ENCODE measurements at places on chromosomes 13 and 19.

DNA sequence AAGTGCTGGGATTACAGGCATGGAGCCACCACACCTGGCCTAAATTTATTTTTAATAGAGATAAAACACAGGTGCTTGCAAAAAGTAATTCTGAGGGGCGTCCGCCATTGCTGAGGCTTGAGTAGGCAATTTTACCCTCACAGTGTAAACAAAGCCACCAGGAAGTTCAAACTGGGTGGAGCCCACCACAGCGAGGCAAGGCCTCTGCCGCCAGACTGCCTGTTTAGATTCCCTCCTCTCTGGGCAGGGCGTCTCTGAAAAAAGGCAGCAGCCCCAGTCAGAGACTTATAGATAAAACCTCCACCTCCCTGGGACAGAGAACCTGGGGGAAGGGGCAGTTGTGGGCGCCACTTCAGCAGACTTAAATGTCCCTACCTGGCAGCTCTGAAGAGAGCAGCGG is 50.7 kb downstream of the B3GLCT start:
- DNase-seq: no peak

GRCh38 chr19:35109395-35110112 is 6.1 kb upstream of the FXYD3 start:
- peak; percentile 28 for DNase-seq

- no peak for DNase-seq
These were observed 163.1 kb upstream of the MIR17HG start for GRCh38 chr13:91184244-91184926.

- no peak for DNase-seq
These were observed 197.2 kb downstream of the NUFIP1 start for GRCh38 chr13:44792096-44792495.

- no peak for DNase-seq
These were observed 727 bp downstream of the CD37 start for GRCh38 chr19:49335784-49336481.

DNA sequence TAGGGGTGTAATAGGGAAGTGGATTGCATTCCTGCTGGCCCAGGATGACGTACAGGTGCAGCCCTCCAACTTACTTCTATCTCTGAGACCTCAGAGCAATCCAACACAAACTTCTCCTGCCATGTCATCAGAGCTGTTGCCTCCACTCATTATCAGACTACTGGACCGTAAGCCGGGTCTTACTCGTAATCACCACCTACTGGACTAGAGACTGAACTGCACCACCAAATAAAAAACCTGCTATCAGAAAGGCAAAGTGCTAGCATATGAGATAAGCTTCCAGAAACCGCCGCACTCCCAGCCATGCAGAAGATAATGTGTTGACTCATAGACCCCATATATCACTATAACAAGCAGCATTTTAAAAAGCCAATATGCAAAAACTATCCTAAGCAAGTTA is 102.0 kb downstream of the SLITRK1 start:
- DNase-seq: peak; percentile 10

- DNase-seq: no peak
These were observed 425.9 kb upstream of the ATXN8OS start for GRCh38 chr13:69681722-69682121.

Measured in NCI-H526 (cell line).